Esophagus (tissue), 2 donors: ENCODE measurements at places on chromosomes 16 and 17. TPM values are rescaled to one million over a fixed set of nuclear protein-coding genes. Genes with fewer than 3 reads are reported as not detected.

ORMDL3 gene
- polyA plus RNA-seq: 21.8 TPM

ADAT1 gene
- 8.4 TPM for polyA plus RNA-seq

TP53TG3F gene
- 0.07 TPM for polyA plus RNA-seq

MRPS7 gene
- 44.8 TPM for polyA plus RNA-seq

SLC5A11 gene
- polyA plus RNA-seq: not detected

CHST4 gene
- polyA plus RNA-seq: 0.01 TPM

TNS4 gene
- 74.8 TPM for polyA plus RNA-seq

MT4 gene
- polyA plus RNA-seq: 1.3 TPM

GLIS2 gene
- polyA plus RNA-seq: 1.6 TPM

SLC52A1 gene
- polyA plus RNA-seq: 0.92 TPM

HP gene
- 0.29 TPM for polyA plus RNA-seq
